Metanephros (tissue), 2 donors: ENCODE measurements at places on chromosomes 1 and 21. TPM values are rescaled to one million over a fixed set of nuclear protein-coding genes. Genes with fewer than 3 reads are reported as not detected.

Gene XKR8
- total RNA-seq: 9.5 TPM

Gene OR2T34
- not detected for total RNA-seq

Gene IVL
- 0.35 TPM for total RNA-seq

Gene DENND2C
- 5.8 TPM for total RNA-seq

Gene SPRR1A
- not detected for total RNA-seq

Gene HSPA6
- total RNA-seq: 26.2 TPM

Gene PLA2G2C
- not detected for total RNA-seq

Gene NKAIN1
- total RNA-seq: 1.1 TPM

Gene TDRD10
- 1.8 TPM for total RNA-seq

Gene MAP7D1
- 45.6 TPM for total RNA-seq

Gene HMGCS2
- total RNA-seq: 36.5 TPM

Gene PTPN22
- 1.5 TPM for total RNA-seq

Gene GPR153
- total RNA-seq: 6.2 TPM

Gene FAM72B
- 2.2 TPM for total RNA-seq

Gene NLRP3
- 4.0 TPM for total RNA-seq

Gene UBL4B
- not detected for total RNA-seq

Gene CLDN19
- 93.1 TPM for total RNA-seq

Gene FNBP1L
- total RNA-seq: 61.4 TPM

Gene SNX7
- 31.3 TPM for total RNA-seq

Gene GPR3
- total RNA-seq: 0.35 TPM

Gene TRIM17
- total RNA-seq: 4.6 TPM

Gene USP48
- total RNA-seq: 46.0 TPM

Gene TFAP2E
- 0.82 TPM for total RNA-seq

Gene TTF2
- 15.4 TPM for total RNA-seq

Gene PROK1
- not detected for total RNA-seq

Gene MROH9
- not detected for total RNA-seq

Gene DCST2
- total RNA-seq: 0.53 TPM

Gene FCN3
- 3.9 TPM for total RNA-seq

Gene ATXN7L2
- 6.0 TPM for total RNA-seq

Gene CPT2
- 27.5 TPM for total RNA-seq

Gene OPRD1
- total RNA-seq: 0.23 TPM

Gene CYP4B1
- 4.8 TPM for total RNA-seq

Gene FLG2
- 0.06 TPM for total RNA-seq

Gene NOS1AP
- total RNA-seq: 5.3 TPM

Gene NUDT4B
- 9.4 TPM for total RNA-seq

Gene FCER1G
- 21.9 TPM for total RNA-seq

Gene RXRG
- total RNA-seq: 9.2 TPM

Gene CCDC17
- total RNA-seq: 0.99 TPM

Gene GPR137B
- 23.5 TPM for total RNA-seq

Gene ELF3
- 106 TPM for total RNA-seq

Gene SH2D1B
- total RNA-seq: 0.35 TPM

Gene OR2T33
- total RNA-seq: not detected

Gene RXFP4
- total RNA-seq: 0.18 TPM

Gene PTPN14
- 50.6 TPM for total RNA-seq

Gene CAPN9
- total RNA-seq: 0.29 TPM

Gene SMCP
- not detected for total RNA-seq
